ENCODE measurements at places on chromosomes 5 and 9.

- no peak for DNase-seq
Measured at GRCh38 chr9:127588740-127589506, 23.2 kb upstream of the STXBP1 start.

- peak; percentile 81 for DNase-seq
Measured at GRCh38 chr5:133611357-133612248, 738 bp downstream of the FSTL4 start.

- DNase-seq = no peak
Measured at GRCh38 chr9:98488571-98489312, 220.0 kb downstream of the GABBR2 start.

GRCh38 chr5:177426566-177427210 is at the start of gene GRK6:
GRK6 (plus strand) TSS chr5:177426676; CDS start chr5:177426846, 170 bp downstream.
- DNase-seq = peak; percentile 69
